Pancreas (tissue), 10 donors: ENCODE measurements at places on chromosomes 6 and 20. TPM values are rescaled to one million over a fixed set of nuclear protein-coding genes. Genes with fewer than 3 reads are reported as not detected.

CYP24A1 gene
- not detected for total RNA-seq

C20orf204 gene
- total RNA-seq, result 0.81 TPM

GRCh38 chr6:41371461-41371991 lies 36.1 kb downstream of the NCR2 start:
- no peak for DNase-seq

MICB gene
- total RNA-seq, result 0.69 TPM
